Vagina (tissue), 2 donors: ENCODE measurements at places on chromosomes 1 and 21.

- no peak for DNase-seq
Observed at GRCh38 chr1:47853059-47853458, 144.1 kb downstream of the TRABD2B start.

DNA sequence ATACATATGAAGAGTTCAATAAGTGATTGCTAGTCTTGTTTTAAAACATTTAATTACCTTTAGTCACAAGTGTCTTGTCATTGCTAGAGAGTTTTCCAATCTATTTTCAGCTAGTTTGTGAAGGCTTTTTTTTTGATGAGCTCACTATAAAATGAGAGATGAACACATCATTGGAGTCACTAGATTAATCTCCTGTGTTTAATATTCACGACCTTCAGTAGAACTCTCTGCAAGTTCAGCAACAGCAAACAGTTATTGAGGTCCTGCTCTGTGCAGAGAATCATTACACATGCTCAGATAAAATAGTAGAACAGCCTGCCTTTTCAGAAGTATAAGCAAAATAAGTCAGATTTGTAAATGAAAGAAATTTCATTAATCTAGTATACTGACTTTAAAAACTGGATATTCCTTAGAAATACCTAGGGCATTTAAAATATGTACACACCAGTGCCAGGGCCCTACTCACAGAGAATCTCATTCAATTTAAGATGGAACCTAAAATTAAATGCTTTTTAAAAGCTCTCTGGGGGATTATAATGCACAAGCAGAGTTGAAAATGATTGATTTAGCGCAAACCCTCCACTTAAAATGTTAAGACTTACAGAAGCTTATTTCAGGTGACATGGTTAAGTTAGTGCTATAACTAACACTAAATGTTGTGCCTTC, 30.5 kb downstream of the KRTAP20-3 start:
- DNase-seq: no peak

DNA sequence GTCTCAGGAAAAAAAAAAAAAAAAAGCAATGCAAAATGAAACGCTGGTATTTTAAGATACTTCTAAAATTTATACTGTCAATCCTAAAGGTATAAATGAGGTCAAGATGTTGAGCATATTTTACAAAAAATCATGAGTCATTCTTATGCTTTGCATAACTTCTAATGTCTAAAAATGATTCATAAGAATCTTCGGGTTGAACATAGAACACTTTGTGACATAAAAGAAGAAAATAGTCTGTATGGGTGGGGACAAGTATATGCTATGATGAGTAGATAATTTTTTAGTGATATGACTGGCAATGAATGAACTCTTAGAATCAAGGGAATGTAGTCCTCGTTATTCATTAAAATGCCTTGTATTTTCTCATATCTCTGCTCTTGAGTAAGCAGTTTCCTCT, 416.9 kb upstream of the USP24 start:
- no peak for DNase-seq

GRCh38 chr1:48645883-48646282, 130.8 kb downstream of the BEND5 start:
- DNase-seq: no peak

DNA sequence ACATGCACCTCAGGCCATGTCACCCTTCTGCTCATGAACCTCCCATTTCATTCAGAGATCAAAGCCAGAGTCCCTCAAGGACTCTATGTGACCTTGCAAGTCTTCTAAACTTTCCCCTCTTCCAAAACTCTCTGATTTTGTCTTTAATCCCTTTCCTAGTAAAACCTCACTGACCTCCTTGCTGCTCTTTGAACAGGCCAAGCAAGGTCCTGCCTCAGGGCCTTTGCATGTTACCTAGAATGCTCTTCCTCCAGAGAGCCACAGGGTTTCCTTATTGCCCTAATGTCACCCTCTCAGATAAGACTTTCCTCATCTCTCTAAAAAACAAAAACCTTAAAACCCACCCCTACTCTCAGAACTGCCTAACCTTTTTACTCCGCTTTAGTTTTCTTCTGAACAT, 26.6 kb downstream of the IL23R start:
- DNase-seq: no peak

DNA sequence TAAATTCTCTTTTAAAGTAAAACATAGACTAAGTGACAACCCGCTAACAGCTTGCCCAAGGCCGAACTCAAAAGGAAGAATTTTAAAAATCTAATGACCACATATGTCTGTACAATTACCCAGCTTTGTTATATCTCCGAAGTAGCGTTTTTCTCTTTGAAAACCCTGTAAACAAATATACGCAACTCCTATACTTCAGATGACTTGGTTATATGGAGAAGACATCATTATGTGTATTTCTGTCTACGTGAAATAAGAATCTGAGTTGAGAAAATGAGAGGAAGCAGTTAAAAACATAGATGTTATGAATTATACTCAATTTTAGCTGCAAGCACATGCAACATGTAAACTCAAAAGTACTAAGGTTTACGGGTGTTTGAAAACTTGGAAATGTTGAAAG, 2.0 kb downstream of the PBX1 start:
- DNase-seq: no peak
